AG20443 (cell line): ENCODE measurements at places on chromosomes 12 and 14.

DNA sequence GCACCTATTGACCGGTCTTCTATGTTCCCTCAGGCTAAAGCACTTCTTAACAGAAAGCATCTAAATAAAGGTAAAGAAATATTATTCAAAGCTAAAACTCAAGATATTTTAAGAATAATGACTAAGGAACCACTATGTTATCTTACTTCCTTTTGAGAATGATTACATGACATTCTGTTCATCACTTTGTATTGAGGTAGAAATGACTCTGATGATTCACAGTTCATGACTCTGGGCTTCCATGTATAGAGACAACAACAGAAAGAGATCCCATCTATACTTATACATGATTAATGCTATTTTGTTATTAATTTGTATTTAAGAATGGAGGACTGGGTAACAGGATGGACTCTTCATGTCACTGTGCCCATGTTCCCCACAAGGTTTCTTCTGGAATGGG lies 218.3 kb upstream of the OR4E1 start:
- no peak for DNase-seq

DNA sequence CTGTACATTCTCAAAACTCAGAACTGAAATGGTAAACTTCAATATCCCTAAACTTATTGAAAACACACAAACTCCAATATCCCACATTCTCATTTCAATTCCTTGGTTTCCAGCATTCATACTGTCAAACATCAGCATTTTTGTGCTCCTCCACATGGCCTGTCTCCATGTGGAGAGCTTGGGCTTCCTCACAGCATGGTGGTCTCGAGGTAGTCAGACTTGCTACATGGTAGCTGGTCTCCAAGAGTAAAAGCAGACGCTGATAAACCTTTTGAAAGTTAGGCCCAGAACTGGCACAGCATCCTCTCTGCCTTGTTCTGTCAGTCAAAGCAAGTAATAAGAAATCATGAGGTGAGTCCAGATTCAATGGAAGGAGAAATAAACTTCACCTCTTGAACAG lies 70.5 kb downstream of the VCPKMT start:
- no peak for DNase-seq

DNA sequence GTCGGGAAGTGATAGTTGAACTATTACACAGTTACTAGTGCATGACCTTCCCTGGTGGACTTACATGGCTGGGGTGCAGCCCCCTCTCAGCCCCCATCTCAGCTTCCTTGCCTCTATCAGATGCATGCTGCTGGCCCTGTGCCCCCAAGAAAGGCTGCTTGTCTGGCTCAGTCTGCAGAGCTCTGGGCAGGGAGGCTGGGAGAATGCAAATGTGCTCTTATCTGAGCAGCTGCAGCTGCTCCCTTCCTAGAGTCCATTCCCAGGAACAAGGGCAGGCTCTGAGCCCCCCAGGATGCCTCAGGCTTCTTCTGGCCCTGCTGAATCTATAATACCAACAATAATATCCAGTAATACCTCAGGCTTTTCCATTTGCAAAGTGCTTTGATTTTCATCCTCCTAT lies 218.1 kb upstream of the SRRM4 start:
- no peak for DNase-seq

GRCh38 chr12:109777544-109777943 lies 55.7 kb downstream of the TRPV4 start:
- peak; percentile 70 for DNase-seq

DNA sequence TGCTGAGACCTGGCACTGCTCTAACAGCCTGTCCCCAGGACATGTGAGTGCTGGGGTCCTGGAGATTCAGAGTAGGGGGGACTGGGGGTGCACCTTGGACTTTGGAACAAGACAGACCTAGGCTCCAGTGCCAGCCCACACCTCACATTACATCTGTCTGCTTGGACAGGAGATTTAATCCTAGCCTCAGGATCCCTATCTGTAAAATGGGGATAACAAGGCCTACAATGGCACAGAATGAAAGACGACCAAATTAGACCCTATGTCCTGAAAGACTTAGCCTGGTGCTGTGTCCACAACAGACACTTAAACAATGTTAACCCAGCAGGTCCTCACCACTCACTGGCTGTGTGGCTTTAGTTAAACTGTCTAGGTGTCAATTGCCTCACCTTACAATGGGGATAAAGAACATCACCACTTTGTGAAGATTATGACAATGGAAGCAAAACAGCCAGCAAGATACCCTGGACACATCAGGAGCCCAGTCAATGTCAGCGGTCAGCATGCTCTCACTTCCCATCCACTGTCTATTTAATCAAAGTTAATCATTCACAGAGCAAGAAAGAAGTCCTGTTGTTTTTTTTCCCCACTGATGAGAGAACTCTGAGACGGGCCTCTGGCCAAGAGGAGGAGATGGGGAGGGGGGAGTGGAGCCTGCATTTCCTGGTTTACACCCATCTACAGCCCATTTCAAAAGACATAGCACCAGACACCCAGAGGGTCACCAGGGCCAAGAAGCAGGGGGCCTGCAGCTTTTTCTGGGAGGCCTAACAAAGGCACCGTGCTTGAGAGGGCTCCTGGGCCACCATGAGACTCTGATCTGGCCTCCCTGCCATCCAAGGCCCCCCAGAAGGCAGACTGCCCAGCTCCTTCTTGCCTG lies 40.6 kb downstream of the ACTN1 start:
- DNase-seq, result no peak

- DNase-seq, result no peak
Measured at GRCh38 chr14:103856105-103856504, 8.7 kb upstream of the PPP1R13B start.

DNA sequence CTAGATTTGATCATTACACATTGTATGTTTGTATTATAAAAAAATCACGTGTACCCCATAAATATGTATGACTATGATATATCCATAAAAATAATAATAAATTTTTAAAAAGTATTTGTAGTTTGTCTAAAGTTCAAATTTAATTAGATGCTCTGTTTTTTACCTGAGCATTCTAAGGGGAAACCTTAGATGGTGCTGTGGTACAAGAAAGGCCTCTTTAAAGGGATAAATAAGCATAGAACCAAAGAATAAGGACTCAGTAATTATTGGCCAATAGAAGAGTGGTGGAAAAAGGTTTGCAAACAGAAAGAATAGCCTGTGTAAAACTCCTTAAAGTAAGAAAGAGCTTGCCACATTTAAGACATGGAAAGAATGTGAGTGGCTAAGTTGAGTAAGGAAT lies 580.1 kb upstream of the SEL1L start:
- no peak for DNase-seq

DNA sequence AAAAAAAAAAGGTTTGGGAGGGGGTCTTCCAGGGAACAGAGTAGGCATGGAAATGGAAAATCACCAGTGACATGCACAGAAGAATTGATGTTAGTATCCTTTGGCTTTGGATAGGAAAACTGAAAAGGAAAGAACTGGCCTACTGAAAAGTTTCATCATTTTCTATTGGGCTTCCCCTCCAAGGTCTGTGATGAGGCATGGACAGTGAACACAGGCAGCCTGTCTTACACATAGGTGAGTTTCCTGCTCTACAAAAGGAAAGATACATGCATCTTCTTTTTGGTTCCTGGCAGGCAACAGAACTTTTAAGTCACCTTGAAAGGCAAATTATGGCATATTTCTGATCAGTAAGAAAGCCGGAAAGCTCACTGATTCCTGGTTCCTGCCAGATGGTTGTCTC lies 5.8 kb downstream of the BMAL2 start:
- DNase-seq, result no peak

GRCh38 chr14:75063013-75063412 lies 811 bp downstream of the ACYP1 start:
- no peak for DNase-seq

DNA sequence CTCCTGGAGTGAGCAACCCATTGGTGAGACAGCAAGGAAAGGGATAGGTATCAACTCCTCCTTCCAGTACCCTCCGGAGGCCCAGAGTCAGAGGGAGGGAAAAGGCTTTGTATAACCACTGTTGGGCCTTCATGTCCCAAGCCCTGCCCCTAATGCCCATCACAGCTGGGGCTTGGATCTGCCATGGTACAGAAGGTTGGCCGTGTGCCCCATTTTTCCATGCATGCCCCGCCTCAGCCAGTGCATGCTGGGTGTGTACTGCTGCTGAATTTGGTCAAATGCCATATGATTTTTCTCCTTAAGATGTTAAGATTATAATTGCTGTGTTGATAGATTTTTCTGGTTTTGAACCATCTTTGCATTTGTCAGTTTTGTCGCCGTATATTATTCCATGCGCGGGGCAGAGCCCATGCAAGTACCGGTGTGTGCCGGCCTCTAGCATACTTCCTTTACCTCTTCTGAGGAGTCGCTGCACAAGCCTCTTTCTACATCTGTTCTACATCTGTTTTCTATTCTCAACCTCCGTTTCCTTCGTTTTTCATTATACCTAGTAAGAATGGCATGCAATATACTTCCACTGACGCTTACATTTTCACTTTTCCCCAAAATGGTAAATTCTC lies 26.6 kb downstream of the PPP2R5C start:
- DNase-seq, result peak; percentile 20

DNA sequence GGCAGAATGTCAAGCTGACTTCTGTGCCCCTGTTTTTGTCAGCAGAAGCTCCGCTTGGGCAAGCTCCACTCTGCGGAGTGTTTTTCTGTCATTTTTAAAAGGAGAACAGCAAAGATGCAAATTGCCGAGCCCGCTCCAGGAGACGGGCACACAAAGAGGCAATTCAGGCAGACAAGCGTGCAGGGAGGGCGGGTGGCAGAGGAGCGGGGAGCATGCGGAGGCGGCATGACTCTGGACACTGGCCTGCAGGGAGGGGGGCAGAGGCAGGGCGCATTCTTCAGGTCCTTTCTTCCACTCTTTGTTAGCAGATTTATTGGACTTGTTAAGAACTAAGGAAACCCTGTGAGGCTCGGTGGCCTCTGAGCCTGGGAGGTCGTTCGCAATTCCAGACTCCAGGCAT lies 187.3 kb upstream of the RMST start:
- no peak for DNase-seq

DNA sequence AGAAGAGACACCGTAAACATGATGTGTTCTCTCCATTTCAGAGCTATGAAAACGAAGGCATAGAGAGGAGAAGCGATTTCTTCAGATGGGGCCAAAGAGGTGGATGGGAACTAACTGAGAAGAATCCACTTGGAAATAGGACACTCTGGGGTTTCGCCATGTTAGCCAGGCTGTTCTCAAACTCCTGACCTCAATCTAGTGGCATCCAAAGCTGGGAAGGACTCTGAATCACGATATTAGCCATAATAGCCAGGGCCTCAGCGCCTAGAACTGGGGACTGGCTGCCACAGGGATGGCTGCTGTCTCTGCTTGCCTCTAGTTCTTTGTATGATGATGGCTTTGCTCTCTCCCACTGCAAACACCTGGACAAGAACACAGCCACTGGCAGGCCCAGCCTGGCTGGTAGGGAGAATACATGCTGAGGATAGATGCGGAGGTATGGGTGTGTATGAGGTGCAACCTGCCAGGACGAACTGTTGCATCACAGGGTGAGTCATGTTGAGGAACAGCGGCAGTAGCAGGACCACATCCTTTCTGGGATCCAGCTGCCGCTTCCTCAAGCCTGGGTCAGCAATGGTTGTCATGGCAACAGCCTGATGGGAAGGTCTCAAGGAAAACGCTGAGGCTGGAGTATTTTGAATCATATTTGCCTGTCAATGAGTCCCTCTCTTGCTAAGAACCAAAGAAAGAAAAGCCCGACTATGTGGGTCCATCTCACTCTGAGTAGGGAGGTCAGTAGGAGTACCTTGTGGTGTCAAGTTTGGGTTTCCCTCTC lies 31.1 kb downstream of the CCDC177 start:
- peak; percentile 67 for DNase-seq

- peak; percentile 43 for DNase-seq
Measured at GRCh38 chr14:72471346-72471745, 422.6 kb downstream of the DPF3 start.

DNA sequence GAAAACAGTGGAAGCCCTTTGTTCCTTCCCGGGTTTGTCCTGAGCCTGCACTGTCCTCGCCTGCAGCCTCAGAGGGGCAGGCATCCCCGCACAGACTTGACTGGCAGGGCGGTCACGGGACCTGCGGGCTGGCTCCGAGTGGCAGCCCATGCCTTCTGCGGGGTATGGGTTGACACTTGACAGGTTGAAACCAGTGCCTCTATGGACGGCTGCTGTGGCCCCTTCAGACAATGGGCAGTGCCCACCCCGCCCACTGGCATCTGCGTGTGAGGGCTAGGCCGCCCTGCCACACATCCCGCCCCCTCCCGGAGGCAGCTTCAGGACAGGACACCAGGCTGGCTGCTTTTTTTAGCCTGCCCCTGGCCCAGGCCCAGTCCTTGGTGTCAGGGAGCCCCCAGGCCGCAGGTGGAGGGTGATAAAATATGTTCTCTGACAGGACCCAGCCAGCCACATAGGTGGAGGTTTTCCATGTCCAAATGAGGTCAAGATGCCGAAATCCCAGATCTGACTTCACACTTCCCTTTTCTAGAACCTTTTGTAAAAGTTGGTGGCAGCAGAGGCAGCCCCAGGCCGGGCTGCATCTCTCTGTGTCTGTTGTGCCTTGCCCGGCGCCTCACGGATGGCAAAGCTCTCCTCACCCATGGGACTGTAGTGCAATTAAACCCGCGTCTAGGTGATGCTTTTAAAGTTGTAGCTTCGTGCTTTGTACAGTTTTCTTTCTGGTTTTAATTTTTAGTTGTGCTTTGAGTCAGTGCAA lies 10.0 kb downstream of the ANKRD9 start:
- no peak for DNase-seq

GRCh38 chr14:63759456-63759855 lies 31.6 kb upstream of the SGPP1 start:
- DNase-seq, result peak; percentile 45
